ENCODE measurements at places on chromosomes 16 and 17. TPM values are rescaled to one million over a fixed set of nuclear protein-coding genes. Genes with fewer than 3 reads are reported as not detected.

ADGRG1 gene
- 3.0 TPM for total RNA-seq

CCDC78 gene
- total RNA-seq: 8.1 TPM

FOXF1 gene
- total RNA-seq: not detected

OR1F1 gene
- not detected for total RNA-seq

SNAI3 gene
- 2.0 TPM for total RNA-seq

KATNIP gene
- total RNA-seq: 10.1 TPM

BCAR1 gene
- 1.2 TPM for total RNA-seq

SLC16A13 gene
- total RNA-seq: 6.2 TPM

KRTAP2-1 gene
- total RNA-seq: not detected

BHLHA9 gene
- total RNA-seq: not detected

ORC6 gene
- total RNA-seq: 62.2 TPM

ABCC3 gene
- total RNA-seq: not detected

FOXC2 gene
- total RNA-seq: not detected

ABCC6 gene
- total RNA-seq: not detected

ACE gene
- not detected for total RNA-seq

FSCN2 gene
- 0.36 TPM for total RNA-seq

EVI2A gene
- 42.4 TPM for total RNA-seq

MYH3 gene
- total RNA-seq: 3.2 TPM

CMTM1 gene
- total RNA-seq: 5.9 TPM

SLC5A10 gene
- total RNA-seq: not detected

KRT36 gene
- not detected for total RNA-seq

NPIPA3 gene
- total RNA-seq: 1.2 TPM

ZG16B gene
- 1.1 TPM for total RNA-seq

TAT gene
- total RNA-seq: not detected

APOBR gene
- 5.5 TPM for total RNA-seq
